ENCODE measurements at places on chromosomes 6 and 20.

DNA sequence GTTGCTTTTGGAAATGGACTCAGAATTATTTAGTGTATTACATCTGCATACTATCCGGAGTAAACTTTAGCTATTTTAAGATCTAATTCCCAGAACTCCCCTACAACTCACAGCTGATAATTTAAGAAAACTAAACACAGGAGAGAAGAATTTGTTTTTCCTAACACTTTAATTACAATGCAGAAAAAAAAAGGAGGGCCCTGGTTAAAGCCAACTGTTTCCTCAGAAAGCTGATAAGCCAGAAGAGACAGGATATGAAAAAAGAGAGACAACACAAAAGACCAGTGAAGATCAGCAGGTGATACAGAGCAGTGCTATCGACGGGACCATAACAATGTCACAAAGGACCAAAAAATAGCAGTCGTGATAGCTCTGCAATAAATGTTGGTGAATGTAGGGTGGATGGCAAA is 5.8 kb downstream of the IFNGR1 start:
- DNase-seq: no peak

DNA sequence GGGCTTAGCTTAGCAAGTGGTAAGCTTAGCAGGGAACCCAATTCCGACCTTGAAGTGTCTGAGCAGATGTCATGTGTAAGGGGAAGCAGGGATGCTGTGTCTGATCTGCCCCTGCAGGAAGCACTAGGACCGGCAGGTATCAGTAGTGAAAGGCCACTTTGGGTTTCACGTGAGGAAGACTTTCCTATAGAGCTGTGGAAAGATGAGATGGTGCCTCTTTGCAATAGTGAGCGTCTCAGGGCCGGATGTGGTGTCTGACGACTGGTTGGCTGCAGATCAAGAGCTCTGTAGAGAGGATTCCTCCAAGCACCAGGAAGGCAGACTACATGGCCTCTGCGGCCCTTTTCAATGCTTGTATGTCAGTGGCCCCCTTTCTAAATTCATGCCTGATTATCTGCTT is 98.3 kb downstream of the TIAM2 start:
- DNase-seq: no peak

DNA sequence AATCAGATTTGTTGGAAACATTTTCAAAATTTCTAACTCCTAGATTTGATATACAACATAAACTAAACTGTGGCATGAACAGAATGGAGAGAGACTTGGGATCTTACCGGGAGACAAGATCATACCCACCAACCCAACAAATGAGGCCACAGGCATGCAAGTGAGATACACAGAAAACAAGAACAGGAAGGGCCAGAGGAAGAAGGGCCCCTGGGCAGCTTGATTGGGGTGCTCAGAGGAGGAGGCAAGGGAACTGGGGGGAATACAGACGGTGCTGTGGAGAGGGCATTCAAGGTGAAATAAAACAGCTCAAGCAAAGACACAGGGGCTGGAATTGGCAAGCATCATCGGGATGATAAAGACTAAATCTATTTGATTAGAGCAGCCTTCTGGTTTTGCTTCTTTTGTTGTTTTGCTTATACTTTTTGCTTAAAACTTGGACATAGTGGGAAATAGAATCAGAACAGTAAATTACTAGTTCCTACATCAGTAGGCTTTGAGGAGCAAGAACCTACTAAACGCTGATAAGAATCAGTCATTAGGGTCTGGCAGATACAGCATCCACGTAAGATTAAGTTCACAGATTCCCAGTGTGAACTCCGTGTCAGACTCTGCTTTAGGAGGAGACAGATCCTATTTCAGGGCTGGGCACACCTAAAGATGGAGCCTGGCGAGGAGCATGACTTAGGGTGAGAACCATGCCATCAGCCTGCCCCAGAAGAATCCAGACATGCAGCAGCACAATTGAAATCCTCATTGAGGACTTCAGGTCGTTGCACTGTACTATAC is 3.5 kb upstream of the RAMACL start:
- no peak for DNase-seq

- DNase-seq: no peak
Observed at GRCh38 chr6:113464960-113465359, 392.2 kb upstream of the MARCKS start.

DNA sequence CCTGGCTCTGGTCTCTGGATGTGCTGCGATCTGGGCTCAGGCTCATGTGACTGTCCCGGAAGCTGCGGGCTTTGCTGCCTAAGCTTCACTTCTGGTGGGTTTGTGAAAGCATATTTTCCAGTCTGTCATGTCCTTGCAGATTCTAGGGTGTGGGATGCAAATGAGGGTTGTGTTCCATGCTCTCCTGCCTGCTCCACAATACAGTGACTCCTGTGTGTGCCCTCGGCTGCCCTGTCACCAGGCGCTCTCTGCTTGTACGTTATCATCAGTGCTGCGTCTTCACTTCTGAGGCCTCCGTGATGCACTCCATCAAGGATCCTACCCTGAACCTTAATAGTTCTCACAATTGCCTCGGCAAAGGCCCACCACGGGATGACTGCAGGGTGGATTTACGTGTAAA is 84.2 kb downstream of the TTLL2 start:
- DNase-seq: no peak

DNA sequence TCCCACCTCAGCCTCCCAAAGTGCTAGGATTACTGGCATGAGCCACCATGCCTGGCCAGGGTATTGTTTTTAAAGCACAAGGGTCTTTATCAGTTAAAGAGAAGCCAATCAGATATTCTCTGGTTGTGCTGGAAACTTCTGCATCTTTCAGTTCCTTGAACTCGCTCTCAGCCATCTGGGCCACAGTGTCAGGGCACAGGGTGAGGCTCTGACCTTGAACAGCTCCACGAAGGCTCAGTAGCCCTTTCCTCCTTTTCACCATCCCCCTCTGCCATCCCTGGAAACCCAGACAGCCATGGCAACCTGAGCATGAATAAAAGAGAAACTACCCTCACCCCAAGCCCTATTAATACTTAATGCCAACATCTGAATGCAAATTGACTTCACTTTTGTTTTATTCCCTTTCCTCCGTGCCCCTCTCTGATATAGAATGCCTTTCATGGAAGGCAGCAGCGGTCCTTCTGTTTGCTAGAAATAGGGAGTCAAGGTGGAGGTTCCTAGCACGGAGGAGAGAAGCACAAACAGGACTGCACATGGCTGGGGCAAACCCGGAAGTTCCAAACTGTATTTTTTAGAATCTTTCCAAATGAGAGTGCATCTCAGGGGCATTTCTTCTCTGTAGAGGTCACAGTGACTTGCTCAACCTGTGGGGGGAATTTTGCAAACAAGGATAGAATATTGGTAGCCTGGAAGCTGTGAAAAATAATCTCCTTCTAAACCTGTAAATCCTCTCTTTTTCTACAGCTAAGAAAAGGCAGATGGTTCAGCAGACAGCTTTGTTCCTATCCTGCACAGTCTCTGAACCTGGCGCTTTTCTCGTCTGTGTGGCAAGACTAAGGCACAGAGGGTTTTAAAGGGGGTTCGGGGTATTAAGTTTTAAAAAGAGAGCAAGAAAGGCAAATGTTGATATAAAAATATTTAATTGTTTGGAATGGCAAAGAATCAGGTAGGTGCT is 176.4 kb upstream of the RREB1 start:
- DNase-seq: no peak

- DNase-seq: no peak
Observed at GRCh38 chr6:50461696-50462095, 251.6 kb upstream of the TFAP2D start.

Data from stimulated activated CD4-positive, alpha-beta T cell treated with anti-CD3 and anti-CD28 coated beads, Interleukin-12 subunit alpha, Interleukin-12 subunit beta, amount 100 ng/mL, for 48 hours (primary cell).